NCI-H187 (cell line): ENCODE measurements at places on chromosomes 2 and 18.
A peak's percentile ranks its signal among the peaks of the same experiment; 100 is the strongest.

- DNase-seq = no peak
These were observed 207.0 kb downstream of the CYP26B1 start for GRCh38 chr2:71940695-71941094.

GRCh38 chr2:147450661-147451510 lies 393.9 kb upstream of the ACVR2A start:
- DNase-seq = no peak

DNA sequence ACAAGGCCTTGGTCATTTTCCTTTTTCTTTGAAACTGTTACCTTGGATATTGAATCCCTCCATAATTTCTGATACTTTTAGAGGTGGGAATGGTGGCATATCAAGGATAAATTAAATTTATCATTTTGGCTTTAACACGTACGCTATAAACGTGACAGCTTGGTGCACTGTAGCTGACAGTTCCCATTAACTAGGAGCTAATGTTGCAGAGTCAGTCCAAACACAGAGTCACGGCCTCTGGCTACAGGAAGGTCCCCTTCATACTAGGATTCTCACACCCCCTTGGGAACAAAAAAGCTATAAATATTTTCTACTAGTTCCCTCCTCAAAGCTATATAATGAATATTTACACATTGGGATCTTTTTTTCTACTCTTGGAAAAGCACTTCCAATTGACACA lies 17.7 kb upstream of the ERBB4 start:
- no peak for DNase-seq

DNA sequence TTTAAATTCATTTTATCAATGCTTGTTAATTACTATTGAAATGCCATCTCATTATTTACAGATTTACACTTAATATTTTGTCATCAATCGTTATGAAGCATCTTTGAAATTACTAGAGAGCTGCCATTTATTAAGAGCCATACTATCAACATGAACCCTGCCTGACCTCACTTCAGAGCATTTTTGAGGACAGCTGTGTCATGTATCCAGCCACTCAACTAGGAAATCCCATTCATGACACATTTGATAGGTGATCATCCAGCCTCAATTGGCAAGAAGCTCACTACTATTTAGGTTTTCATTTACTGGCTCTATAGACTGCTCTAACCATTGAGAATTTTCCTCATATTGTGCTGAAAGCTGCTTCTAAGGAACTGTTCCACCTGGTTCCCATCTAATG lies 40.6 kb upstream of the TLK1 start:
- no peak for DNase-seq

GRCh38 chr2:3972377-3972776 lies 269.0 kb downstream of the DCDC2C start:
- no peak for DNase-seq

GRCh38 chr2:30417253-30417652 lies 29.8 kb upstream of the LCLAT1 start:
- no peak for DNase-seq

GRCh38 chr2:184339966-184340365 lies 258.4 kb upstream of the ZNF804A start:
- no peak for DNase-seq

DNA sequence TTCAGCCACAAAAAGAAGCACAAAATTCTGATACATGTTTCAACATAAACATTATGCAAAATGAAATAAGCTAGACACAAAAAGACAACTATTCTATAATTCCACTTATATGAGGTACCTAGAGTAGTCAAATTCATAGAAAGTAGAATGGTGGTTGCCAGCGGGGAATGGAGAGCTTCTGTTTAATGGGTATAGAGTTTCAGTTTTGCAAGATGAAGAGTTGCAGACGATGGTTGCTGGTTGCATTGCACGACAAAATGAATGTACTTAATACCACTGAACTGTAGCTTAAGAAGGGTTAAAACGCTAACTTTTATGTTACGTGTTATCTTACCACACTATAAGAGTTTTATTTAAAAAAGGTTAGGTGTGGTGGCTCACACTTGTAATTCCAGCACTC lies 13.5 kb downstream of the YWHAQ start:
- DNase-seq = no peak

- no peak for DNase-seq
These were observed 11.8 kb downstream of the DAPL1 start for GRCh38 chr2:158806941-158807340.

DNA sequence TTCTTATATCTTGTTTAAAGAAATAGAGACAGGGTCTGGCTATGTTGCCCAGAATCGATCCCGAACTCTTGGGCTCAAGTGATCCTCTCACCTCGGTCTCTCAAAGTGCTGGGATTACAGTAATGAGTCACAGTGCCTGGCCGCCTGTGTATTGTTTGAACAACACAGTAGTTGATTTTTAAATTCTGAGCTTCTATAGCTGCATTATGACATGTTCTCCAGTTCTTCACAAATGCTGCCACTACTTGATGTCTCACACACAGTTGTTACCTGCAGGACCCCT lies 7.7 kb upstream of the RHOB start:
- DNase-seq = no peak

- DNase-seq = peak; percentile 8
These were observed 54.5 kb downstream of the SKA1 start for GRCh38 chr18:50429207-50429948.

GRCh38 chr18:4283746-4284291 lies 171.3 kb downstream of the DLGAP1 start:
- no peak for DNase-seq

DNA sequence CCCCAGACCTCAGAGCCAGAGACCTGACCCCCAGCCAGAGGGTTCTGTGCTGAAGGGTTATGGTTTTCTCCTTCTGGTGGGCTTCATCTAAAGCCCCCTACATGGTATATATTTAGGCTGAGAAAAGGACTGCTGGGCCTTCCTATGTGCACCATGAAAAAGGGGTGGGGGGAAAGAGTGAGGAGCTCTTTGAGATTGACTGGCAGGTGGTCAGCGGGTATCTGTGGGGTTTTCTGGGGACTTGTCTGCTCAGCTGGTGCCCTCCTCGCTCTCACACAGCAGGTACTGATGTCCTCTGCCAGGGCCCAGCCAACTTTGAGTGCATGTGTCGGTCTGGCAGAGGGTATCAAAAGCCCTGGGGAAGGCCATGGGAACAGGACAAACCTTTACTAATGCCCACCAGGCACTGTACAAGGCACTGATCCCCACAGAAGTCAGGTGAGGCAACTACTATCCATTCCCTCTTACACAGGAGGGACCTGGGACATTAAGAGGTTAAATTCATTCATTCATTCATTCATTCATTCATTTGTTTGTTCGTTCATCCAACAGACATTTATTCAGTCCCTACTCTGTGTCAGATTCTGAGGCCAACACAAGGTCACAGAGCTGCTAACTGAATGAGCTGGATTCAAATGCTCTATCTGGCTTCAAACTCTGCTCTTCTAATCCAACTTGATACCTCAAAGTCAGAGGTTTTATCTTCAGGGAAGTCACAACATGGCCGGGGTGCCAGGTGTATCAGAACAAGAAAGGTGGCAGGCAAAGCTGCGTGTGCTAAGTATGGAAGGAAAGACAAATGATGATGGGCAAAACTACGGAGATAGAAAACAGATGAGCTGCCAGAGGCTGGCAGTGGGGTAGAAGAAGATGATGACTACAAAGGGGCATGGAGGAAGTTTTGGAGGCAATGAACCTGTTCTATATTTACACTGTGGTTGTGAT lies 44.6 kb downstream of the REEP1 start:
- DNase-seq = no peak

DNA sequence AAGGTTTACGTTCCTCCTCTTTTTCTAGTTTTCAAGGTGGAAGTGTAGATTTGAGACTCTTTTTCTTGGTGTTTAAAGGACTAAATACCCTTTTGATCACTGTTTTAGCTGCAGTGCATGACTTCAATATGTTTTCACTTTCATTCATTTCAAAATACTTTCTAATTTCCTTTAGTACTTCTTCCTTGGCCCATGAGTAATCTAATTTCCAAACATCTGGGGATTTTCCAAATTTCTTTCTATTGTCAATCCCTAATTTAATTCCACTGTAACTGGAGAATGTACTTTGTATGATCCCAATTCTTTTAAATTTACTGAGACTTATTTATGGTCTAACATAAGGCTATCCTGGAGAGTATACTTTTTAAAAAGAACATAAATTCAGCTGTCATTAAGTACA lies 3.8 kb upstream of the RHBDD1 start:
- DNase-seq = no peak

DNA sequence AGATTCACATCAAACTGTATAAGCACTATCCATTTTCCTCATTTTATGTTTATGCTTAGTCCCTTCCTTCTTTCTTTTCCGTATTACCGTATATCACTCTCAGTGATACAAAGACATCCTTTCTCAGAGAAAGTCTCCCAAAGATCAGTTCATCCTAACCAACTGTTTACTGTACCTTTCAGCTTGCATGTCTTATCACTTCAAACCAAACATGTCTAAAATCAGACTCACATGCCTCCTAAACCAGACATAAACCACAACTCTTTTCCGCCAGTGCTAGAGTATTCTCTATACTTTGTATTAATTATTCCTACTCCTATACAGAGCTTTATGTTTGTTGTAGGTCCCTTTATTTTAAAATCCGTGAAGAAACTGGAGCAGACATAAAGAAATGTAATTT lies 41.5 kb downstream of the KCMF1 start:
- DNase-seq = no peak

DNA sequence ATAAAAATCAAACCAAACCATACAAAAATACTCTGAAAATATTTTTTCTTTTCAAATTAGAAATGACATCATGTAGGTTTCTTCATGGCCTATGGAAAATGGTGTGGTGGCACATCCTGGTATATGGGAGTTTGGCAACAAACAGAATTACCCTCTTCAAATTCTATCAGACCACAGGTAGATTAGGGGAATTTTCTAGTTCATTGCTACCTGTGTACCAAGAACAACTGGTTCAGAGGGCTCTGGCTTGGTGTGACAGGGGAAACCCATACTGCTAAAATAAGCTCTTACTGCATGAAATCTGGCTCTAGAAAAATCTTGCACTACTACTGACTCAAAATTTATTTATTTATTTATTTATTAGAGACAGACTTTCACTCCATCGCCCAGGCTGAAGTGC lies 63.4 kb upstream of the PELI1 start:
- DNase-seq = no peak

DNA sequence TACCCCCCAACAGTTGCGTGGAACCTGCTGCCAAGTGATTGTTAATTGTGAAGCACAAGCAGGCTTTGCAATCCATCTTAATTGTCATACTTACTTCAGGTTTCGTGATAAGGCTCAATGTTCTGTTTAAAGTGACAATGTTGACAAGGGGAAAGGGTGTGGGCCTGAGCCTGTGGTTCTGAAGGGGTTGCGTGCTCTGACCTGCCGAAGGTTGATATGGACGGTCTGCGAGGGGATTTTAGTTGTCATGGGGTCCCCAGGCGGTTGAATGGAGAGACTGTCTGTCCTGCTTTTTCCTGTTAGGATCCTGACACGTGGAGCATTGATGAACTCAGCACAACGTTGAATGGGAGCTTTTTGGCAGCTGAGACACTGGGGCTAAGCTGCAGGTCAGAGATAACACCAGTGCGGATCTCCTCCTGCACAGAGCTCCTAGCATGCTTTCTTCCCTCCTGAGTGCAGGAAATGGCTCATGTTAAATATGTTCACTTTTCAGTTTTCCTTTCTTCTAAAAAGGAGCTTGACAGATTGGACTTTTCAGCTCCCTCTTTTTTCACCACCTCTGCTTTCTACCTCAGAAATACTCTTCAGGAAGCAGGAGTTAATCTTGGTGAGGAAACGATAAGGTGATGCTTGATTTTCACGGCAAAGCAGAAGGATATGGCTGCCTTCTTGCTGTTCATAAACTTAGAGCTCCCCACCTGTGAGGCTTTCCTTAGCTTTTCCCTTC lies 62.9 kb upstream of the ZEB2 start:
- no peak for DNase-seq

DNA sequence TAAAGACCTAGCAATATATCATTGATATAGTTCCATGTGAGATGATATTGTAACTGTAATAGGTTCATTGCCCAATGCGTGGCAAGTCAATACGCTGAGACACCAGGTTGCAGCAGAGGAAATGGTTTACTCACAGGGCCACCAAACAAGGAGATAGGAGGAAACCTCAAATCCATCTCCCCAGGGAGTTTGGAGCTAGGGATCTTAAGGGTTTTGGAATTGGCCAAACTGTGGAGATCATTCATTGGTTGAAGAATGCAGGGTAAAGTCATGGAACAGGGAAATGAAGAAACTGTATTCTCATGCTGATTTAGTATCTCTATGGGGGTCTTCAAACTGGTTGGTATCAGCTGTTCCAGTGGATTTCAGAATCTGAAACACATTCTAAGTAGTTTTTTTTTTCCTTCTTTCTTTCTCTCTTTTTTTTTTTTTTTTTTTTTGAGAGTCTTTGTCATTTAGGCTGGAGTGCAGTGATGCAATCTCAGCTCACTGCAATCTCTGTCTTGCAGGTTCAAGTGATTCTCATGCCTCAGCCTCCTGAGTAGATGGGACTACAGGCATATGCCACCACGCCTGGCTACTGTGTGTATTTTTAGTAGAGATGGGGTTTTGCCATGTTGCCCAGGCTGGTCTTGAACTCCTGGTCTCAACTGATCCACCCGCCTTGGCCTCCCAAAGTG lies 30.7 kb upstream of the PPM1B start:
- no peak for DNase-seq

DNA sequence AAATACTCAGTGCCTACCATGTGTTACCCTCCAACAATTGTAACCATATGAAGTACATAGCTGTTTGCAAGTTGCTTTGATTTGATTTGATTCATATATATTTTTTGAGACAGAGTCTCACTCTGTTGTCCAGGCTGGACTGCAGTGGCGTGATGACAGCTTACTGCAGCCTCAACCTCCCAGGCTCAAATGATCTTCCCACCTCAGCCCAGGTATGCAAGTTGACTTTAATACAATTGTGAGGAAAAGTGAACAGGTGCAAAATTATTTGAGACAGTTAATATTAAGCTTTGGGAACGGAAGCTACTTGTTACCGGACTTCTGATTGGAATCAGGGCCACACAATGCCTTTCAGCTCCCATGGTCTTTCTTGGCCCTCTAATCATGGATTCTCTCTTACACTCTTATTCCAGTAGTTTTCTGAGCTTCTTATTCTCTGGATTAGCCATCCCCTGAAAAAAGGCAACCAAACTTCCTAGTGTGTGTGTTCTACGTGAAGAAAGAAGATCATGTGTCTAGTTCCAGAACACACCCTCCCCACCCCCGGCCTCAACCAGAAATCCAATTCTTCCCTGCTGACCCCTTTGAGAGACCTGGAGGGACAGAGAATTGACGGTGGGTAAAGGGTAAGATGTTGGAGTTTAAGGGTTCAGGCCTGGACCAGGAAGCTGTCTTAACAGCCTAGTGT lies 1.1 kb upstream of the RPL37A start:
- no peak for DNase-seq

GRCh38 chr2:207331674-207332073 lies 165.9 kb upstream of the KLF7 start:
- no peak for DNase-seq

- no peak for DNase-seq
These were observed 31.0 kb downstream of the BCL11A start for GRCh38 chr2:60522462-60522861.

- DNase-seq = no peak
These were observed 135.9 kb upstream of the SERPINE2 start for GRCh38 chr2:224174990-224175389.
